ENCODE measurements at places on chromosomes 6 and 20.

DNA sequence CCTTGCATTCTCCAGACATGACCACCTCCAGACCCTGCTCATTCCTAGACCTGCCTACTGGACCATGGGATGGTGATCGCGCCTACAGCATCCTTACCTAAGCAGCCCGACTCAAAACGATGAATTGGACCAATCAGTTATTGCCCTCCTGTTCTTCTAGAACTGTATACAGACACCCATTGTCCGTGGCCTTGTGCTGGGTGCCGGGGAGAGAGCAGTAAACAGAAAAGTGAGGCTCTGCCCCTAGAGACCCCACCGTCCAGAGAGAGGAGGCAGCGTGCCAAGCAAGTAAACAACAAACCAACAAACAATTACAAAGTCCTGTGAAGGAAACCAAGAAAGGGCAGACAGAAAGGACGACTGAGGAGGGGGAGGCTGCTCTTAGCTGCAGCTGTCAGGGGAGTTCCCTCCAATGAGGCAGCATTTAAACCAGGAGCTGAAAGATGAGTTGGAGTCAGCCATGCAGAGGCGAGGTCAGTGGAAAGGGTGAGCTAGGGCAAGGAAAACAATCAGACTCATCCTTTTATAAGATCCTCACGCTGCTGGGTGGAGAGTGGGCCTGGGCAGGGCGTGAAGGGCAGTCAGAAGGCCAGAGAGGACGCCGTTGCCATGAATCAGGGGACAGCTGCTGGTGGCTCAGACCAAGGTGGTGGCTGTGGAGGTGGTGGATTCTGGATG lies 37.6 kb upstream of the BLCAP start:
- no peak for DNase-seq

DNA sequence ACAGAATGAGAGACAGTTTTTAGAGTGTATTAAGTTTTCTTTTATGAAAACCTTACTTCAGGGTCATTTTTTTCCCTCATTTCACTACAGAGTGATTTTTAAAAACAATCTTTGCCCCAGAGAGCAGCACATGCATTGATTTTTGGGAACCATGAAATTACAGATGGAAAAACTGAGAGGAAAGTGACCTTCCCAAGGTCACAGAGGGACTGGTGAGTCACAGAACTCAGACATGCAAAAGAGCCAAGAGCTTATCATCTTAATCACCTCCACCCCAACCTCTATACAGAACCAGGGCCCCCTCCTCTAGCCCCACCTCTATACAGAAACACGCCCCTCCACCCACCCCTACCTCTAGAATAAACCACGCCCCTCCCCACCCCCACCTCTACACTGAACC lies 10.7 kb downstream of the PXMP4 start:
- no peak for DNase-seq

GRCh38 chr6:89146718-89147700 lies 1.2 kb downstream of the PM20D2 start:
- DNase-seq, result no peak

- DNase-seq, result peak; percentile 76
Observed at GRCh38 chr20:46512943-46513844, at the start of gene ZNF334. TSS of gene ZNF334 (minus strand) at chr20:46513559. CDS start at chr20:46512102, 1,457 bp downstream.

GRCh38 chr6:10964684-10965083 lies 77.8 kb downstream of the SYCP2L start:
- no peak for DNase-seq

DNA sequence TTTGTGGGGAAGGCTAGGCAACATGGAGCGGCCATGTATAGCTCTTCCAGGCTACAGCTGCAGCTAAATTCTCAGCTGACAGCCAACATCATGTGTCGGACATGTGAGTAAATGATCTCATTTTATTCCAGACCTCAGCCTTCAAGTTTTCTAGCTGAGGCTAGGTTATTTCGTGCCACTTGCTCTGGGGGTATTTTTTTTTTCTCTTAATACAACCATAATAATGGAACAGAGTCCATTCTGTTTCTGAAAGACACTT lies 573.5 kb downstream of the CD109 start:
- DNase-seq, result no peak

- DNase-seq, result no peak
Observed at GRCh38 chr20:15642676-15643075, 930.6 kb downstream of the KIF16B start.

GRCh38 chr6:151180330-151181048 lies 59.3 kb upstream of the AKAP12 start:
- no peak for DNase-seq

GRCh38 chr6:85593438-85594196 lies at the start of gene SNX14:
TSS of gene SNX14 (minus strand) at chr6:85593858. CDS start at chr6:85593718, 140 bp downstream.
- DNase-seq, result peak; percentile 39

DNA sequence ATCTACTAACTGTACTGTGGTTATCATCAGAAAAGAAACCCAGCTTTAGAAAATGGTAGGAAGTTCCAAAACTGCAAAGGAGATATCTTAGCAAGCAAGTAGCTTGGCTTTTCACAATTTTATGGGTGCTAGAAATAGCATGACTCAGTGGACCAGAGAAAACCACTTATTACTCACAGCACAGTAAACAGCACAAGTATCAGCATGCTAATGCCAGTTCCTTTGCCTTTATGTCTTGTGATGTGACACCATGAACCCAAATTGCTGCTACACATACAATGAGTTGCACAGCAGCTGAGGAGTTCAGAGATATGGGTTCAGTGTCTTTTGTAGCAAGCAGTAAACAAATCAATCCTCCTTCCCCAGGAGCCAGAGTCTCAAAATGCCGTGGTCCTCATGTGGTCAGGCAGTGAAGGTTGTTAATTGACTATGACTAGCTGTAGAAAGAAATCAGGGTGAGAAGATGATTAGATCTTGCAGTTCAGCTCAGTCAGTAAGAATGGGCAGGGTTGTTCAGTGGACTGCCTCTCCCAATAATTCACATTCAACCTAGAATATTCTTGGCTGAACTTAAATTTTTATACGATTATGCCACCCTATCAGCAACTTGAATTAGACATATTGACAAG lies 73.3 kb downstream of the OPRM1 start:
- DNase-seq, result no peak

DNA sequence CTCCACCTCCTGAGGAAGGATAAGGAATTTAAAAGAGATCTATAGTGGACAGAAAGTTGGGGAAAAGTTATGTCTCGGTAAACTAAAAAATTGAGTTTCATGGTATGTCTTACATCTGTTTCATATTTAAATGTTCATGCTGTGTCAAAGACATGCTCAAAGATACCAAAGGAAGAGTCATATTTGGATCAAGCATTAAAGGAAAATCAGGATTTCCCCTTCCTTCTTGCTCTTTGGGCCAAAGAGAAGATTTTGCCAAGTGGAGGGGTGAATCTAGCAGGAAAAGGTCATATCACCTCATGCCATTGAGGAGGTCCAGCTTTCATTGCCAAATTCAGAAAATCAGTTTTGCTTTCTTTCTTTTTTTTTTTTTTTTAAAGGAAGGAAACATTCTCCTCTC lies 192.4 kb downstream of the OGFRL1 start:
- DNase-seq, result no peak

GRCh38 chr20:1327241-1327653 lies 1.7 kb downstream of the SDCBP2 start:
- no peak for DNase-seq

DNA sequence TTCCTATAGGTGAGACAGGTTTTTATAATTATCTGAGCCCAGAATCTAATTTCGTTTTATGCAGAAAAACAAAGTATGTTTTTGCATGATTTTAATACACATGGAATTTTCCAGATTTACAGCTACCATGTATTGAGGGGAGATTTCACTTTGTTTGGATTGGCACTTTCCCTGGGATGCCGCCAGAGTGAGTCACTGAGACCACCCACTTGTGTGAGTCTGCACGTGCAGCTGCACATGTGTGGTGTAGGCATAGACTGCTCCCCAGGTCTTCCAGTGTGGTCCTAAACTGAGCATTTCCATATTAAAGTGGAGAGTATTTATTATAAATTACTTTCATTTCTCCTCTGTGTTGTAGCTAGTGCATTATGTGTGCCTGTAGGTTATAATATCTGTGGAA lies 186.8 kb downstream of the UBE3D start:
- no peak for DNase-seq

DNA sequence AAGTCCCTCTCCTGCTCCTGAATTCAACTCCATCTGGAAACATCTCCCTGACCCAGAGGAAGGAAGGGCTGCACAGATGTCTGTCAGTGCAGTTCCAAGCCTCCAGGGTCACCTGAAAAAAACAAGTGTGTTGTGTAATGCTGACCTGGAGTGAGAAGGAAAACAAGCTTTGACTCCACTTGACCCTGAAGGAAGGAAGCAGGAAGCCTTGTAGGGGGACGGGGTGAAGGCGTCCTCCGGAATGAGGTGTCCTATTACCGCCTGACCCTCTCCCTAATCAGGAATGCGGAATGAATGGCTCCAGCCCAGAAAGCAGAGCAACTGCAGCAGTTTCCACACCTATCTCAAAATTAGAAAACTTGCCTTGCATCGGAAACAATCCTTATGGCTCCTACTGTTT lies 13.9 kb upstream of the ADGRF5 start:
- DNase-seq, result peak; percentile 11

GRCh38 chr6:96651816-96652215 lies 88.9 kb downstream of the FHL5 start:
- DNase-seq, result no peak

DNA sequence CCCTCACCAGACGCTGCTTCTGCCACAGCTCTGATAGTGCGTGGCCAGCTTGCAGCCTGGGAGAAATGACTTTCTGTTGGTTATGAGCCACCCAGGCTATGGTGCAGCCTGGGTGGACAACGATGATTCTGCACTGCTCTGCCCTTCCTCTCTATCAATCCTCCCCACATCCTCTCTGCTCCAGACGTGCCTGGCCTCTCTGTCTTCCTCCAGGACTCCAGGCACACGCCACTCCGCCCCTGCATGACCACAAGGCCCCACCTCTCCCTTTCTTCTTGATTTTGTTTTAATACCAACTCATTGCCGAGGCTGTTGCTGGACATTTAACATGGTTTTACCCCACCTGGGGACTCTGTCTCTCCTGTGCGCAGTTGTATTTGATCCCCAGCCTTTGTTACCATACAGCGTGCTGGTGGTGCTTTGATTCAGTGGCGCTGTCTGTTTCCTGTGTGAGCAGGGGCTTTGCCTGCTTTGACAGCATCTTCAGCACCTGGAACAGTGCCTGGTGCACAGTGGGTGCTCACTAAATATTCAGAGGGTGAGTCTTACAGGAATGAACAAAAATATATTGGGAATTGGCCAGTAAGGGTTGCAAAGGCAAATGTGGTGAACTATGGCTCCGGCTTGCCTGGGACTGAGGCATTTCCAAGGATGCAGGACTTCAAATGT lies 280.9 kb downstream of the CDH26 start:
- DNase-seq, result no peak

DNA sequence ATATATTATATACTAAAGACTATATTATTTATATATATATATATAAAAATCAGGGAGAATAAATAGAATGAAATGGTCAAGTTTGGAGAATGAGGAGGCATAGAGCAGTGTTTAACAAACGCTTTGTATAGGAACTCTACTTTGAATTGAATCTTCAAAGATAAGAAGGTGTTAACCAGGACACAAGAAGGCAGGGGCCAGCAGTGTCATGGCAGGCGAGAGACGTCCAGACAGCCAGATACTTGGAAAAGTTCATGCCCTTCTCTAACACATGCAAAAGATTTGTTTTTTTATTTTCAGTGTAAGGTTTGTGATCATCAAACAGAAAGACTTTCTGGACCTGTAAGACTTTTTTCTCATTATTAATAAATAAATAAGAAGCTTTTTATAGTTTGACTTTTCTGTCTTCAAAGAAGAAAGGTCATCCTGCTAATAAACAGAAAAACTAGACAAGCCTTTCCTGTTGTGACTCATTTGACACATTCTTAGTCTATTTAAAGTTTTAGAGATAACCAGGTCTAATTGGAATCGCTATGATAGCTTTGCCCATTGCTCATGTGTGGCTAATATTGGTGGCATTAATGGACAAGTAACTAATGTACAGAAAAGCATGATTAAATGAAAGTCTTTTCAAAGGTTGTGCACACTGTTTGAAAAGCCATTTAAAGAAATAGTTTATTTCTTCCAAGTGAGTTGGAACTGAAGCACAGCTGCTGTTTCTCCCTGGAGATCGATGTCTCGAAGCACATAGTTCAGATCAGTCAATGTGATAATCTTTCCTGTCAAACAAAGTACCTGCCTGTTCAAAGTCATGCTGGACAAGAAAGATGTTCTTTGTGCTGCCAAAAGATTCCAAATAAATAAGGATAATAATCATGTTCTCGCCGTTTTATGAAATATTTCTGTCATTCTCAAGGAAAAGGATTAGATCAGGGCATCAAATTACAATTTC lies 420.4 kb upstream of the OPRM1 start:
- no peak for DNase-seq

DNA sequence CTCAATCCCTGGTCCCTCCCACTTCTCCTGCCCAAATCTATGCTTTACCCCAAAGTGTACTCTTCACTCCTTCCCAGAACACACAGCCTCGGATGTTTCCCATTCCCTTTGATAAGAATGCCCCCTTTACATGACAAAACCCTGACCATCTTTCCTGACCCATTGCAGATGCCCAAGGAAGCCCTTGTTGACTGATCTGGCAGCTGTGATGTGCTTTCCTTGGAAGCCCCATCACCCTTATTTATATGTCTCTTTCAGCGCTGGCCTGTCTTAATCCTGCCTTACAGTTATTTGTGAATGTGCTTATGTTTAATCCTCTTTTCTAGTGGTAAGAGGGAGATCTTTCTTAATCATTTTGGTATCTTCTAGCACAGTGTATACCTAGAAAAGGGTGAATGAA lies 523.1 kb downstream of the CD83 start:
- peak; percentile 46 for DNase-seq

DNA sequence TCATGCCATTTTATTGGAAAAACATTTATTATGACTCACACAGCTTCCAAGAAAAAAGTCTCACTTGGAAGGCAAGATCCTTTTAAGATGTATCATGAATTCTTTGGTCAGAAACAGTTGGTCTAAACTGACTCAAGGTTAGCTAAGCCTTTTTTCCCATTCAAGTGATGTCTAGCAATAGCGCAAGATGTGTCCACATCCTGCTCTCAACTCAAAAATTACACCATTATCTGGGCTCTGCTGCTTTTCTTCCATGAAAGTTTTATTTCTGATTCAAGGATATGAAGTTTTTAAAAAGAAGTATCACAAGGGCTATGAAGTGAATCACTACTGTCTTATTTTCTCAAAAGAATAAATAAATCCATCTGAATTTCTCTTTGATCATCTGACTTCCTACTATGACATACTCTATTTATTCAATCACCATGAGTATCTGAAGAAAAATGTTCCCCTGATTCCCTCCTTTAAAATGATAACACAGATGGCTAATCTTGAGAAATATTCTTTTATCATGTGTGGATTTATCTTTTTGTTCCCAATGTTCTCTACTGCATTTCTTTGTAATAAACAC lies 139.2 kb downstream of the AHI1 start:
- no peak for DNase-seq

DNA sequence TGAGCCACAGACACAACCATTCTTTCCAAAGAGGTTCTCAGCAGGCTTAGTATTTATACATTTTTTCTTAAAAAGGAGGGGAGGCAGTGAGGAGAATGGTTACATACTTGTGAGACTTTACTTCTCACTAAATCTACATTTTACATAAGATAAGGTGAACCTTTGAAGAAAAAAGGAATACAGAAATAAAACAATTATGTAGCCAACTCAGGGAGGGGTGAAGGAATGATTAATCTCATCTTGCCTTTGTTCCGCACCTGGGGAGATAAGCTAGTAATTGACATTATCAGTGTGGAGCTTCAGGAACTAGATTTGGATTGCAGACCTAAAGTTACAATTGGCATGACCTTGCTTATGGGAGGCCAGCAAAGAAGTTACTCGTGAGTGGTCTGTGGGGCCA lies 221.8 kb upstream of the GGTLC1 start:
- DNase-seq, result no peak

GRCh38 chr20:47466704-47467459 lies 34.8 kb upstream of the NCOA3 start:
- DNase-seq, result no peak
